ENCODE measurements at places on chromosomes 13 and 19.

DNA sequence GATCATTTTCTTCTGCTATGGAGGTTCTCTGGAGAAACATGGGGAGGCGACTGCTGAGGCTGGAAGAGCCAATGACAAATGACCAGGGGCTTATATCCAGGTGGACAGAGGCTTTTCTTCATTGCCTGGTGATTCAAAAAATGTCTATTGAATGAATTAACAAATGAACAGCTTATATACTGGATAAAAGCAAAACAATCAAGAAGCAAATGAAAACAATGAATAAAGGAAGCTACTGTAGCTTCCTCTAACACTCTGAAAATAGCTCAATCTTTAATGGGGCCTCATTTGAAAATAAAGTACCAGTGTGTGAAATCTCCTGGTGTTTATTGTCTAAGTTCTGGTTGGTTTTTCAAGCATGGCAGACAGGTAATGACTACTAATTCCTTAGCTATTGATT, 167.5 kb upstream of the TMTC4 start:
- DNase-seq, result no peak

- DNase-seq, result no peak
These were observed 729 bp upstream of the ARID3A start for GRCh38 chr19:925087-925525.

DNA sequence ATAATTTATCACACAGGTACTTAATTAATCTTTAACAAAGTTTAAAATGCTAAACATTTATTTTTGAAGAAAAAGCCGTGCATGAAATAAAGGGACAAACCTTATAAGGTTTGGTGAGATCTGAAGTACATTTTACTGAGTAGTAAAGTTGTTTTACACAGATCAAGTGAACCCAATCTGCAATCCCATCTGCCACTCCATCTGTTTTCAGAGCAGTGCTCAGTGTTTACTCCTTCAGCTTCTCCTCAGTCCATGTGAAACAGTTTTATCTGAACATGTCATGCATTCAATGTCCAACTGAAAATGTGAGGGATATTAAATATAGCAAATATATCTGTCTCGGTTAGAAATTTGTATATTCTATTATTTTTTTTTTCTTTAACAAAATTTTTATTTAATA, 166.8 kb downstream of the MAB21L1 start:
- DNase-seq, result no peak

DNA sequence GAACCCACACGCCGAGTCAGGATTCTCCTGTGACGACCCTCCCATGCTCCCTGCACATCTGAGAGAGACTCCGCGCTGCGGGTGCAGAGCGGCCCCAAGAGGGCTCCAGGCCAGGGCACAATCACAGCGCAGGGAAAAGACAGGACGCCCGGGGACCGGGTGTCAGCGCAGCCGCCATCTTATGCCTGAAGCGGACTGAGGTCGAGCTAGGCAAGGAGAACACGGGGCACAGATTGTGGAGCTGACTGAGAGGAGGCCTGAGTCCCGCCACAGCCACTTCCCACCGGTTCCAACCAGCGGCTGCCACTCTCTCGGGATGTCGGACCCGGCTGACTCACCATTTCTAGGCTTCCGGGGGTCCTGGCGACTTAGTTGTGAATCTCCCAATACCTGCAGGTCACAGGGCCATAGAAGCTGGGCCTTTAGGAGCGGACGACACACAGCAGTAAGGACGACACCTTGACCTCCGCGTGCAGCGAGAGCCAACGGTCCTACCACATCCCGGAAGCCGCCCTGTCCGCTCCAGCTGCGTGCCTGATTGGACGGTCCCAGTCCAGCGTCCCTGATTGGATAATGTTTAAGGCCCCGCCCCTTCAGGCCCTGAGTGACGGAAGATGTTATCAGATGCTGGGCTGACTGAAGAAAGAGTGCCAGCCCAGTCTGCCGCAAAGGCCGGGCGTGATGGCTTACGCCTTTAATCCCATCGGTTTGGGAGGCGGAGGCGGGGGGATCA, at the start of gene ZNF728:
ZNF728 (minus strand) TSS at position 487 of the 733 bp plus-strand sequence; CDS start at position 341, 146 bp downstream.
- DNase-seq, result no peak

GRCh38 chr19:13366529-13367143, 139.6 kb downstream of the CACNA1A start:
- no peak for DNase-seq

DNA sequence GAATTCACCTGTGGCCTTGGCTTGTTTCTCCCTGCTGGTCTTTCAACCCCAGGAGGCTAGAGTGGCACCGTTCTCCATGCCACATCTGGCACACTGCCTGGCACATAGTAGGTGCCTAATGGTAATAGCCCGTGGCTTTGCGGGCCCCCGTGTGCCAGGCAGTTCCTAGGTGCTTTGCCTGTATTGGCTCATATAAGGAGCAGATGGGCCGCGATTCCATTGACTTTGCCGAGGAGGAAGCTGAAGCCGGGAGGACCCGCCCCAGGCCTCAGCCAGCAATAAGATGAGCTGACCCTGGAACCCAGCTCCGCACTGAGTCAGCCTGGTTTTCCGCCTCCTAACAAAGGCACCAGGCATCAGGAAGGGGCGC, 807 bp downstream of the PGLYRP1 start:
- no peak for DNase-seq

DNA sequence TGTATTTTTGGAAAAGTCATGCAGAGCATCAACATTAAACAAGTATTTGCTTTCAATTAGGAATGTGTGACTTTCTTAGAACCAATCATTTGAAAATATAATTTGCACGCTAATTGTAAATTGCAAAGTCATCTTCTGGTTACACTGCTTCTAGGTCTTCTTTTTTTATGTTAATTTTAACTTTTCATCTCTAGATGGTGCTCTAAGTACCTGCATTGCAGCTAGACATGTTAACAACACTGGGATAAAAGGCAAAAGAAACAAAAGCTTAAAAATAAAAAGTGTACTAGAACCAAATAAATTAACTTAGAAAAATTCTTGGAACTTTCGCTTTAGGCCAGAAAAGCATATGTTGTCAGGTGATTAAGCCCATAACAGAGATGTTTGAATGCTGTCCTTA, 2758.2 kb downstream of the PCDH9 start:
- DNase-seq, result no peak

- DNase-seq, result no peak
These were observed 20.7 kb upstream of the OLFM4 start for GRCh38 chr13:53007872-53008271.

GRCh38 chr13:83905641-83906040, 23.4 kb upstream of the SLITRK1 start:
- no peak for DNase-seq

GRCh38 chr13:47747901-47748300, 253.2 kb downstream of the SUCLA2 start:
- DNase-seq, result no peak

GRCh38 chr19:2283835-2284507, 2.0 kb upstream of the PEAK3 start:
- DNase-seq, result no peak

DNA sequence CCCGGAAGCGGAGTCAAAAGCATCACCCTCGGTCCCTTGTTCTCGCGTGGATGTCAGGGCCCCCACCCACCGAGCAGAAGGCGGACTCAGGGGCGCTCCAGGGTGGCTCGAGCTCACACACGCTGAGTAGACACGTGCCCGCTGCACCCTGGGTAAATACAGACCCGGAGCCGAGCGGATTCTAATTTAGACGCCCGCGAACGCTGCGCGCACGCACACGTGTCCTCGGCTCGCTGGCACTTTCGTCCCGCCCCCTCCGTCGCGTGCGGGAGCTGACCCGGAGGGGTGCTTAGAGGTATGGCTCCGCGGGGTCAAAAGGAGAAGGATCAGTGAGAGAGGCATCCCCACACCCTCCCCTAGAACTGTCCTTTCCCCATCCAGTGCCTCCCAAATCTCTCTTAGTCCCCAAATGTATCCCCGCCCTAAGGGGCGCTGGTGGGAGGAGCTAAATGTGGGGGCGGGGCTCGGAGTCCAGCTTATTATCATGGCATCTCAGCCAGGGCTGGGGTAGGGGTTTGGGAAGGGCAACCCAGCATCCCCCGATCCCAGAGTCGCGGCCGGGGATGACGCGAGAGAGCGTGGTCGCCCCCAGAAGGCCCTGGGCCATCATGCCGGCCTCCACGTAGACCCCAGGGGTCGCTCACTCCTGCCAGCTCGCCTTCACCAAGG, 451 bp upstream of the ICAM5 start:
- DNase-seq, result peak; percentile 49

DNA sequence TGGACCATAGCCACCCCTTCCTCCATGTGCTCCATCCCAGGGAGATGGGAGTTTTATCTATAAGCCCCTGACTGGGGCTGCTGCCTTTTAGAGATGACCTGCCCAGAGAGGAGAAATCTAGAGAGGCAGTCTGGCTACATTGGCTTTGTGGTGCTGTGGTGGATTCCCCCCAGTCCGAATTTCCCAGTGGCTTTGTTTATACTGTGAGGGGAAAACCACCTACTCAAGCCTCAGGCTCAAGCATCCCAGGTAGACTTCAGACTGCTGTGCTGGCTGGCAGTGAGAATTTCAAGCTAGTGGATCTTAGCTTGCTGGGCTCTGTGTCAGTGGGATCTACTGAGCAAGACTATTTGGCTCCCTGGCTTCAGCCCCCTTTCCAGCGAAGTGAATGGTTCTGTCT, 1195.7 kb upstream of the PCDH20 start:
- no peak for DNase-seq

- DNase-seq, result no peak
These were observed 107.7 kb upstream of the HTR2A start for GRCh38 chr13:47004540-47004939.

GRCh38 chr19:14507704-14508542, 10.3 kb downstream of the DNAJB1 start:
- DNase-seq, result no peak

DNA sequence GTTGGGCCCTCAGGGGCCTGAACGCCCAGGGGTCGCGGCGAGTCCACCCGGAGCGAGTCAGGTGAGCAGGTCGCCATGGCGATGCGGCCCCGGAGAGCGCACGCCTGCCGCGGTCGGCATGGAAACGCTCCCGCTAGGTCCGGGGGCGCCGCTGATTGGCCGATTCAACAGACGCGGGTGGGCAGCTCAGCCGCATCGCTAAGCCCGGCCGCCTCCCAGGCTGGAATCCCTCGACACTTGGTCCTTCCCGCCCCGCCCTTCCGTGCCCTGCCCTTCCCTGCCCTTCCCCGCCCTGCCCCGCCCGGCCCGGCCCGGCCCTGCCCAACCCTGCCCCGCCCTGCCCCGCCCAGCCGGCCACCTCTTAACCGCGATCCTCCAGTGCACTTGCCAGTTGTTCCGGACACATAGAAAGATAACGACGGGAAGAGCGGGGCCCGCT, at the start of gene CCNA1:
CCNA1 (plus strand) TSS at position 390 of the 439 bp plus-strand sequence. CDS start 562 bp downstream, outside the sequence.
- DNase-seq, result no peak

GRCh38 chr13:75220238-75220542, 261.8 kb downstream of the TBC1D4 start:
- no peak for DNase-seq

- no peak for DNase-seq
These were observed 3.3 kb downstream of the FCGRT start for GRCh38 chr19:49515767-49516166.

DNA sequence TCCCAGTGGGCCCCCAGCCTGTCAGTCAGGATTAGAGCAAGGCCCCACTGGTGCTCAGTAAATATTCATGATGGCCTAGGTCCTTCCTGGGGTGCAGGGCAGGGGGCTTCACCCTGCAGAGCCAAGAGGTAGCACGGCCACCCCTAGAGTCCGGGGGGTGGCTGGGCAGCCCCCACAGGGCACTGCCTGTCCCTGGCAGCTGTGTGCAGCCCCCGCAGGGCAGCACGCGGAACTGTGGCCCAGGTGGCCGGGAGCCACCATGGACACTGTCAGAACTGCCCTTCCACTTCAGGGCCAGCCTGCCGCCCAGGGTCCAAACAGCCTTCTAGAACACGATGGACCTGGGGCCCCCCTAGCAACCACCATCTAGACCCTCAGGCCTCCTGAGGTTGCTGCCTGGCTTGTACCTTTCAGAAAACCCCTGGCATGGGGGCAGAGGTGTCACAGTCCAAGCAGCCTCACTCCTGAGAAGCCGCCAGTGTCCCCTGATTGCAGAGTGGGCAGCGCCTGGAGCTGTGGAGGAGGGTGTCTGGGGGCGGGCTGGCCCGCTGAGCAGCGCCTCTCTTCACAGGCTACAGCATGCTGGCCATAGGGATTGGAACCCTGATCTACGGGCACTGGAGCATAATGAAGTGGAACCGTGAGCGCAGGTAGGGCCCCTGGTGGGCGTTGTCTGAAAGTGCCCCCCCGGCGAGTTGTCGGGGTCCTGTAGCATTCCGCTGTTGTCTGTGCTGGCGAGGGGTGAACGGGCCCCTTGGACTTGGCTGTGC, 2.9 kb upstream of the YJEFN3 start:
- no peak for DNase-seq

DNA sequence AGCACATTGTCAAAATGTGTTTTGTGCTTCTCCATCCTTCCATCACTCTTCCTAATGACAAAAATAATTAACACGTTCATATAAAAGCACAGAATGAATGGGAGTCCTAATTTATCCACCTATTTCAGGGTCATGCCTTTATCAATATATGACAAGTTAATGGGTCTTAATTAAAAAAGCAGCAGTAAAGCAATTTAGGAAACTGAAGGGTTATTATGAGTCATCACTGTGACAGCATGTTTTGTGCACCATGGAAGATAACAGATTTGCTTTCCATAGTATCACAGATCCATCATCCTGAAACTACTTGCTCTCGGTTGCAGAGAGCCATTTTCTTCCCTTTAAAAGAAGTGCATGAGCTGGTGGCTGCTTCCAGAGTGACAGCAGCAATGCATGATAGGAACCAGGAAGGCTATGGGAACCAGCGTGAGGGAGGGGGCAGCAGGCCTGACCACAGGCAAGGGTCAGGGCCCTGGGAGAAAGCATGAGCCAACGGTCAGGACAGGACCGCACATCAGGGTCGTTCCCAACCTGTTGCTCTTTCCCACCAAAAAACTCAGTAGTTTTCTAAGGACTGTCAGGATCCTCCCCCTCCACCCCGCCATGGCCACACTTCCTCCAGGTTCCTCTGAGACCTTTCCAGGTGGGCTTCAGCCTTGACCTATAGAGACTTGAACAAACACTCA, 784.1 kb downstream of the UQCRFS1 start:
- no peak for DNase-seq

DNA sequence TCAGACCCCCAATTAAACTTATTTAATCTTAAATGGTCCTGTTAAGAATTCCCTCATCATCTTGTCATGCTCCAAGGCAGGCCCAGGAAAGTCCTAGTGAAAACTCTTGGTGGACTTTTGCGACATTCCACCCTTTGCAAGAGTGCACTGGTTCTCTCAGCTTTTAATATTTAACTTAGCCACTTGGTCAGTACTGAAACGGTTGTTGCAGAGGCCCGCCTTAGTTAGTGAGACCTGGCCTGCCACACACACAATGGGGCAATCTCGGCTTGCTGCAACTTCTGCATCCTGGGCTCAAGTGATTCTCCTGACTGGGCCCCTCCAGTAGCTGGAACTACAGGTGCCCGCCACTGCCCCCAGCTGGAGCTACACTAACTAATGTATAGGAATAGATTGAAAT, 1366.0 kb downstream of the UQCRFS1 start:
- DNase-seq, result no peak
